ENCODE measurements at places on chromosomes 6 and 20.

GRCh38 chr6:56570413-56571359 is 72.0 kb downstream of the DST start:
- no peak for DNase-seq

DNA sequence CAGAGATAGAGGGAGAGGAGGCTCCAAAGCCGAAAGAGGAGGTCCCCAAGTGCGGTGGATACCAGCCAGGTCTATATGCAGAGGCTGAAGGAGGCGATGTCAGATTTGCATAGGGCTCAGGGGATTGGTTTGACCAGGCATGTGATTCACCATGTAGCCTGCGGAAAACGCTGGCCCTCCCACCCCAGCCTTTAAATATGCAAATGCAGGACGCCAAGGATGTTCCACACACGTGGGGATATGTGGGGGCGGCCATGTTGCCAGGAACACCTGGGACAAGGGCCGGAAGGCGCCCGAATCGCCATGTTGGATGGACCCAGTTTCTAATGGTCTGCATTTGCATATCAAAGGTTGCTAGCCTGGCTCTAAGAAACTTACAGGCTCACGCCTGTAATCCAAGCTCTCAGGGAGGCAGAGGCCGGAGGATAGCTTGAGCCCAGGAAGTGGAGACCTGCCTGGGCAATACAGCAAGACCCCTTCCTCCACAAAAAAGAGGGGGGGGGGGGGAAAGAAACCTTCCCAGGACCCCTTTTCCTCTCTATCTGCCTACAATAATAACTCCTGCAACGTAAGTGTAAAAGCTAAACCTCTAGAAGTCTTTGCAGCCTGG is 110.5 kb downstream of the TULP4 start:
- no peak for DNase-seq

DNA sequence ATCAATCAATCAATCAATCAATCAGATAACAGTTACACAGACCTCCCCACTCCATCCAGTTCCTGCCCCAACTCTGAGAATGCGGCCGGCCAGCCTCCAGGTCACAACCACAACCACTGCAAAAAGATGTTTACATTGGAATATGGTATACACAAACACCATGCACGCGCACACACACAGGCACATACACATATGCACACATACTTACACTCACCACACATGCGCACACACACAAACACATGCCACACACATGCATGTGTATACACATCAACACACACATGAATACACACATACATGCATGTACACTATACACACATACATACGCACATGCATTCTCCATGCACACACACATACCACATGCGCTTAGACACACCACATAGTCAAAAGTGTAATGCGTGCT is 131.1 kb downstream of the PXDC1 start:
- no peak for DNase-seq

- DNase-seq = no peak
These were observed 1.3 kb downstream of the RTEL1 start for GRCh38 chr20:63659370-63659769.

DNA sequence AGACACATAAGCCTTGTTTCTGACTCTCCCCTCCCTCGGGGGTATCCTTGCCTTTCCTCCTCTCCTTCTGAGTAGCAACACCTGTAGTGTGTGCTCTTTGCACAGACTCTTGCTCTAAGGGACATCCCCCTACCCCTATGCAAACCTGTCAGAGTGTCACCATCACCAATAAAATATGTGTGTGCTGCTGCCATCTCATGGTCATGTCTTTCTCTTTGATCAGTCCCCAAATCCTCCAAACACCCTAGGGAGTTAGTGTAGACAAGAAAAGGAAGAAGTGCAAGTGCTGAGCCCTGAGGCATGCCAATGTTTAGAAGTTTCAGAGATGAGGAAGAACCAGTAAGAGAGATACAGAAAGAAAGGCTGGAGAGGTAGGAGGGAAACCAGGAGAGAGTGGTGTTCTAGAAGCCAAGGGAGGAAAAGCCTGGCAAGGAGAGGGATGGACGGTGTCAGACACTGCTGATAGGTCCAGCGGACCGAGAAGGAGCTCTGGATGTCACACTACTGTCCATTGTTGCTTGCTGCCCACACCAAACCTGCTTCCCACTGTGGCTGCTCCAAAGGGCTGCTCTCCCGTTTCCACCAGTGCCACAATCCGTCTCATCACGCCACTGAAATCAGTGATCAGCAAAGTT is 16.4 kb downstream of the TRMT6 start:
- no peak for DNase-seq

GRCh38 chr6:45447005-45447404 is 69.3 kb upstream of the SUPT3H start:
- DNase-seq = no peak

- DNase-seq = no peak
These were observed 187.3 kb upstream of the JAG1 start for GRCh38 chr20:10861090-10861489.

DNA sequence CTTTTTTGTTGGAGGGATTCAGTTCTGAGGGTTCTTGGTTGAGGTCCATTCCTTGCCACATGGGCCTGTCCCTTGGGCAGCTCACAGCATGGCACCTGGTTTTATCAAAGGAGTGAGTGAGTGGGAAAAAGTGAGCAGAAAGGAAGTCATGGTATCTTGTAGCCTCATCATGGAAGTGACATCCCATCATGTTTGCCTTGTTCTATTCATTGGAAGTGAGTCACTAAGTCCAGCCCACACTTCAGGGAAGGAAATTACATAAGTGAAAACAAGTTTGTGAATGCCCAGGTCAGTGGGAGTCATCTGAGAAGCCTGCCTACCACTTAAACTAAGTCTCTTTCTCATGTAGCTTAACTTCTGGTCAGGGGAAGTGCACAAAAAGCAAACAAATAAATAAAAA is 32.8 kb upstream of the ZNFX1 start:
- DNase-seq = no peak

GRCh38 chr6:125989631-125990030 is 3.3 kb downstream of the TRMT11 start:
- DNase-seq = no peak

DNA sequence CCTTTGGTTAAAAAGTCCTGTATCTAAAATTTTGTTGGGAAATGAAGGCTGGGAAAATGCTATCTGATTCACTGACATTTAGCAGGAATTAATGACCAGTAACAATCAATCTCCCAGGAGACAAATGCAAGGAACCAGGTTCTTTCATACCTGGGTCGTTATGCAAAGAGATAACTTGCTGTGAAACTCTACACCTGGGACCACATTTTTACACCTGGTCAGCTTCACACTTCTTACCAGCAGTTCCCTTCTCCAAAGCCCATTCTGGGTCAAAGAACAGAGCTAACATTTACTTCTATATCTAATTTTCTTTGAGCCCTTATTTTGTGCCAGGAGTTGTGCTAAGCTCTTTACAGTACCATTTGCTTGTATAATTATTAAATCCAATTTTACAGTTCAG is 27.4 kb upstream of the STXBP5 start:
- DNase-seq = no peak

DNA sequence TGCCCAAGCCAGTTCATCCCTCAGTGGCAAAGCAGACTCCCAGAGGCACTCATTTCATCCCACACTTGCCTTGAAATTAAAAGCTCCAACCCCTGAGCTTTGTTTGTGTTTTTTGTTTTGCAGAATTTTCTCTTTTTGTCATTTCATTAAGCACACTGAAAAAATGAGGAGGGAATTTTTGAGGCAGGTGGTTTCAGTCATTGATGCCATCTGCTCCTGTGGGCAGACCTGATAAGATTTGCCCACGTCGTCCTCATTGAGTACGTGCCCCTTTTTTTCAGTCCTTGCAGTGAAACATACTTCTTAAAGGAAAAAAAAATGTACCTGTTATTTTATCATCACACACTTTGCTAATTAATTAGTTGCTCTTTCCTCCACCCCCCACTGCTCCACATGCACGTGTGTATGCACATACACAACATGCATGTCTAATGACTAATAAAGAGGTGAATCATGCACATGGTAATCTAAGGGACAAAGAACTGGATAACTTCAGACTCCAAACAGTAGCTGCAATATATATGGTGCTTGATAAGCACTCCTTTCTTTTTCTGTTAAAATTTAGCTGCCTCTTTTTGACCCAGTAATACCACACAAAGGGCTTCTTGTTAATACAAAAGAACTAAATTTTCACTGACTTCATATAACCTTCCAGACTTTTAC is 102.1 kb upstream of the TMEM181 start:
- no peak for DNase-seq

GRCh38 chr6:41174610-41175009 is 11.7 kb upstream of the TREM2 start:
- no peak for DNase-seq

DNA sequence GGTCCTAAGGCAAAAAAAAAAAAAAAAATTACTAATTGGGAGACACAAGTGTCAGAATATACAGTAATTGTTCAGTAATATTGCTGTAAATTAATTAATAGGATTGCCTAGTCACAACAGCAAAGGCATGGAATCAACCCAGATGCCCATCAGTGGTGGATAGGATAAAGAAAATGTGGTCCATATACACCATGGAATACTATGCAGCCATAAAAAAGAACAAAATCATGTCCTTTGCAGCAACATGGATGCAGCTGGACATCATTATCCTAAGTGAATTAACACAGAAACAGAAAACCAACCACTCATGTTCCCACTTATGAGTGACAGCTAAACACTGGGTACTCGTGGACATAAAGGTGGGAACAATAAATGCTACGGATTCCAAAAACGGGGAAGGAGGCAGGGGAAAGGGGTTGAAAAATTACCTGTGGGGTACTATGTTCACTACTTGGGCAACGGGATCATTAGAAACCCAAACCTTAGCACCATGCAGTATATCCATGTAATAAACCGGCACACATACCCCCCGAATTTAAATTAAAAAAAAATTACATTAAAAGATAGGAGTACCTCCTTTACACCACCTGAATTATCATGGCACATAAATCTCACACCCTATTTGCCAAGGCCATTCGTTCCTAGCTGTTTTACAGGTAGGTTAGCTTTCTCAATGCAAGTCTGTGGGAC is 689 bp upstream of the PFDN4 start:
- no peak for DNase-seq

DNA sequence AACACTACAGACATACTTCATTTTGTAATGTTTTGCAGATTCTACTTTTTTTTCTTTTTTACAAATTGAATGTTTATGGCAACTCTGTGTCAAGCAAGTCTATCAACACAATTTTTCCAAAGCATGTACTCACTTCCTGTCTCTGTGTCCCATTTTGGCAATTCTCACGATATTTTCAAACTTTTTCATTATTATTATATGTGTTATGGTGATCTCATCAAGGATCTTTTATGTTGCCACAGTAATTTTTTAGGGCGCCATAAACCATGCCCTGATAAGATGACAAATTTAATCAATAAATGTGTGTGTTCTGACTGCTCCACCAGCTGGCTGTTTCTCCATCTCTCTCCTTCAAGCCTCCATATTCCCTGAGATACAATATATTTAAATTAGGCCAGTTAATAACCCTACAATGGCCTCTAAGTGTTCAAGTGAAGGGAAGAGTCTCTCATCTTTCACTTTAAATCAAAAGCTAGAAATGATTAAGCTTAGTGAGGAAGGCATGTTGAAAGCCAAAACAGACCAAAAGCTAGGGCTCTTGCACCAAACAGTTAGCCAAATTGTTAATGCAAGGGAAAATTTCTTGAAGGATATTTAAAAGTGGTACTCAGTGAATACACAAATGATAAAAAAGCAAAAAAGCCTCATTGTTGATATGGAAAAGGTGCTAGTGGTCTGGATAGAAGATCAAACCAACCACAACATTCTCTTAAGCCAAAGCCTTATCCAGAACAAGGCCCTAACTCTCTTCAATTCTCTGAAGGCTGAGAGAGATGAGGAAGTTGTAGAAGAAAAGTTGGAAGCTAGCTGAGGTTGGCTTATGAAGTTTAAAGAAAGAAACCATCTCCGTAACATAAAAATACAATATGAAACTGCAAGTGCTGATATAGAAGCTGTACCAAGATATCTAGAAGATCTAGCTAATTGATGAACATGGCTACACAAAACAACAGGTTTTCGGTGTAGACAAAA is 194.4 kb upstream of the TAB2 start:
- no peak for DNase-seq

DNA sequence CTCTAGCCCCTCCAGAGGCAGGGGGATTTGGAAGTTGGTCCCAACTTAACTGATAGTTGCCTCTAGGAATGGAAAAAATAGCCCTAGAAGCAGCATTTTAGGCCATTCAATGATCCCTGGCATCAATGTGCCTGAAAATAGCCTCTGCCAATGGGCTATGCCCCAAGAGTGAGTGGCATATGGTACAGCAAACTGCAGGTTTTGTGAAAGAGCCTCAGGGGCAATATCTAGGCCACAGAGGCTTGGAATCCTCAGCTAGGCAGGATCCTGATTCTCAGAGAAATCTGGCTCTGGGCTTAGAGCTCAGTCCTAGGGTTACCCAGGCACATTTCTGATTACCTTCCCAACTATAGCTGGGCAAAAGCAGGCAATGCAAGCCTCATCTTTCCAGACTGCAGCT is 104.4 kb upstream of the MOCS1 start:
- no peak for DNase-seq

DNA sequence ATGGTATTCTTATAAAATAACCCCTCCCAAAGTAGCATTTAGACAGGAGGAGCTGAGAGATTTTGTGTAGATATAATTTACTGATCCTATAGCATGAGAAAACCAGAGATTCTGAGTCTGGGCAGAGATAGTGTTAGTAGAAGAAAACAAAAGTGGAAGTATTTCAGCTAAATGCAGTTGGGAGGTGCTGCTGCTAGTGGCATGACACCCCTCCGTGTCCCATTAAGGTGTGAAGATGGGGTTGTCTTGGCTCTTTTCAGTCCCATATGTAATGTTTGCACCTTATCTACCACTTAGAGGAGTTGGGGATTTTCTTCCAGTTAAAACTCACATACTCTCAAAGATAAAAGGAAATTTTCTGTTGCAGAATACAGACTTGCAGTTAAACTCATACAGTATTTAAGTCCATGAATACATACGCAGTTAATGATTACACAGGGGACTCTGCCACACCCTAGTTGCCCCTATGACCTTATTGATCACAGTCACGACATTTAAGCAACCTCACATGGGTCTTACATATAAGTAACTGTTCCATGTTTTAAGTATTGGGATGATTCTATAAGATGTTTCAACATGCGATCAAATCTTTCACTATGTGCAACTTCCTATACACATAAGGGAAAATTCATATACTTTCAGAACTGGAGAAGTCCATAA is 11.5 kb downstream of the TAAR2 start:
- no peak for DNase-seq

DNA sequence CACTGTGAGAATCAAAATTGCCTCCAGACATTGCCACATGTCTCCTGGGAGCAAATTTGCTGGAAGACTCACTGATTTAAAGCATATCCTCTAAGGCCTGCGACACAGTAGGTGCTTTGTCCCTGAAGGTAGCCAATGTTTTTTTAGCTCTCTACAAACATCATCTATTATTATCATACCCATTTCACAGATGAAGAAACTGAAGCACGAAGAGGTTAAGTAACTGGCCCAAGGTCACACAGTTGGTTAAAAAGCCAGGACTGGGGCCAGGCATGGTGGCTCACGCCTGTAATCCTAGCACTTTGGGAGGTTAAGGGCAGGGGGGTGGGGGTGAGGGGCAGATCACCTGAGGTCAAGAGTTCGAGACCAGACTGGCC is 12.4 kb downstream of the SLC13A3 start:
- no peak for DNase-seq
